Stomach (tissue), 19 donors: ENCODE measurements at places on chromosomes 16 and 17.

DNA sequence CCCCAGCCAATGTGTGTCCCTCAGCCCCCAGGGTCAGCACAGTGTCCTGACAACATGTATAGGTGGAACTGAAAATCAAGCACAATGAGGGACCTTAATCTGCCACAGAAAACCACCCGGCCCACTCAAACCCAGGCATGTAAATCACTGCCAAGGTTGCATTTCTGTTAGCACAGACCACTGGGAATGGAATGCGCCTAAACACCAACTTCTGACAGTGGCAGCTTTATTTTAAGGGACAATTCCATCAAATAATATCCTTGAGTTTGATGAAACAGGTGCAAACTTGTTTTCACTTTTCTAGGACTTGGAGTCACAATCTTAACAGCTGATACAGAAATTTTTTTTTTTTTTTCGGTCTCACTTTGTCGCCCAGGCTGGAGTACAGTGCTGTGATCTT lies 37.3 kb upstream of the MRPS23 start:
- no peak for DNase-seq

- peak; percentile 89 for DNase-seq
These were observed at the start of gene BMERB1 for GRCh38 chr16:15434425-15435215. Gene BMERB1, plus strand, starts transcription at chr16:15434588. Its CDS starts 66 bp downstream, at chr16:15434654.

DNA sequence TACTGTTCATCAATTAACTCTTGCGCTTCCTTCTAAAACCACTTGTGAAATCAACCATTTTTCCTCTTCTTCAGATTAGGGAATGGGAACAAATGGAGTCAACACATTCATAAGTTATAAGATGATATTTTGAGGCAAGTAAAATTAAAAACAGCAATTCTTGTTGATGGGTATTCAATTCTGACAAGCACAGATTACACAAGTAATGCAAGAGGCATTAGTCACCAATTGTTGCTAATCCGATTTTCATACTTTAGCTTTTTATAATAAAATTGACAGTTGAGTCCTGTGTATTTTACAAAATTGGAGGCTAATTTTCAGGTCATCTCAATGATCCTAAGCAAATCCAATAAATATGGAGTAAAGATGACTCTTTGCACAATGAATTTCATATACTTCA lies 918.4 kb upstream of the SOX9 start:
- DNase-seq: no peak

GRCh38 chr16:85988306-85988705 lies 89.3 kb downstream of the IRF8 start:
- DNase-seq: no peak

DNA sequence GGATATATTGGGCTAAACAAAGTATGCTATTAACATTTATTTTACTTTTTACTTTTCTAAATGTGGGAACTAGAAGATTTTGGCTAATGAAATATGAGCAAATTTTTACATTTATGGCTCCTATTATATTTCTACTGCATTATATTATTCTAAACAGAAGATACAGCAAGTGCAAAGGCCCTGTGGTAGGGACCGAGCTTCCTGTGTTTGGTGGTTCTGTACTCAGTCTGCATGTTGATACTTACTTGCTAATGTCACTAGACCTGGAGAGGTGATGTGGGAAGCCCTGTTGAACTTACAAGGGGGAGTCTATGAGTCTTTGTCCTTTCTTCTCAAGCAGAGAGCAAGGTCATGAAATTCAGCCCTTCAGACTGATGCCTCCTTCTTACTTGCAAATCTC lies 10.0 kb upstream of the IRX3 start:
- DNase-seq: no peak

GRCh38 chr17:9521062-9521461 lies 54.6 kb downstream of the STX8 start:
- no peak for DNase-seq

- no peak for DNase-seq
These were observed 191.5 kb upstream of the SHISA6 start for GRCh38 chr17:11049539-11049938.

- DNase-seq: no peak
These were observed 58.2 kb upstream of the HS3ST4 start for GRCh38 chr16:25633549-25633948.

- DNase-seq: peak; percentile 59
These were observed 174.0 kb upstream of the GSE1 start for GRCh38 chr16:85438981-85439685.

GRCh38 chr16:12026741-12027490 lies 50.4 kb downstream of the SNX29 start:
- DNase-seq: peak; percentile 12

DNA sequence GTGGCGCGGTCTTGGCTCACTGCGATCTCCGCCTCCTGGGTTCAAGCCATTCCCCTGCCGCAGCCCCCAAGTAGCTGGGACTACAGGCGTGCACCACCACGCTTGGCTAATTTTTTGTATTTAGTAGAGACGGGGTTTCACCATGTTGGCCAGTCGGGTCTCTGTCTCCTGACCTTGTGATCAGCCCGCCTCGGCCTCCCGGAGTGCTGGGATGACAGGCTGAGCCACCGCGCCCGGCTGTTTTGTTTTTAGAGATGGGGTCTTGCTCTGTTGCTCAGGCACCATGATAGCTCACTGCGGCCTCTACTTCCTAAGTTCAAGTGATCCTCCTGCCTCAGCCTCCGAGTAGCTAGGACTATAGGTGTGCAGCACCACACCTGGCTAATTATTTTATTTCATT lies 27.2 kb downstream of the ZNF750 start:
- no peak for DNase-seq

GRCh38 chr16:7834771-7835431 lies 502.3 kb downstream of the RBFOX1 start:
- no peak for DNase-seq

DNA sequence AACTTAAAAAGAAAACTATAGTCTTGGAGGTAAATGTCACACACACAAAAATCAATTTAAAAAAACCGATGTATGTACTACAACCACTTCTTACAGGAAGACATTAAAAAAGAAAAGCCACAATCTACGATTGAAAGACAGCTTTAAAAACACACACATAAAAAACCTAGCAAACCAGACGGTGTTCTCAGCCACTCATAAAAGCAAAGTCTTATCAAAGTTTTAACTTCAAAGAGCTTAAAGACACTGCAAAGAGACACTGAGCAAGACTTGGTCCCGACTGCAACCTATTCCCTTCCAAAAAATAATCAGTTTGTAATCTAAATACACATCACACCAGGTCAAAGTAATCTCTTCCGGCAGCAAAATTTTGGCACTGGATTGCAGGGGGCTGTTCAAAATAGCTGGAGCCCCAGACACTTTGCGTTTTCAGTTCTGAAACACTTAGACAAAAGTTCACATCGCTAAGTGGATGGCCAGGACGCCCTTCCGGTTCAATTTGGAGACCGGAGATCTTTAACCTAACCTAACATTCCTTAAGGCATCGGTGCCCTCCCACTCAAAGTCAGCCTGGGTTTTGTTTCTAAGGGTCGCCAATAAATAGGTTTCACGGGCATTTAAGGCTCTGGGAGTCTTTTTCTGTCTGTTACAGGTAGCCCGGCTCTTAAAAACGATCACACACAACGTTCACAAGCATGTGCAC lies 2.6 kb downstream of the ZCCHC14 start:
- DNase-seq: no peak

GRCh38 chr17:4623249-4623648 lies 18.2 kb downstream of the ALOX15 start:
- no peak for DNase-seq
